ENCODE measurements at places on chromosomes 1 and 21. TPM values are rescaled to one million over a fixed set of nuclear protein-coding genes. Genes with fewer than 3 reads are reported as not detected.

DNA sequence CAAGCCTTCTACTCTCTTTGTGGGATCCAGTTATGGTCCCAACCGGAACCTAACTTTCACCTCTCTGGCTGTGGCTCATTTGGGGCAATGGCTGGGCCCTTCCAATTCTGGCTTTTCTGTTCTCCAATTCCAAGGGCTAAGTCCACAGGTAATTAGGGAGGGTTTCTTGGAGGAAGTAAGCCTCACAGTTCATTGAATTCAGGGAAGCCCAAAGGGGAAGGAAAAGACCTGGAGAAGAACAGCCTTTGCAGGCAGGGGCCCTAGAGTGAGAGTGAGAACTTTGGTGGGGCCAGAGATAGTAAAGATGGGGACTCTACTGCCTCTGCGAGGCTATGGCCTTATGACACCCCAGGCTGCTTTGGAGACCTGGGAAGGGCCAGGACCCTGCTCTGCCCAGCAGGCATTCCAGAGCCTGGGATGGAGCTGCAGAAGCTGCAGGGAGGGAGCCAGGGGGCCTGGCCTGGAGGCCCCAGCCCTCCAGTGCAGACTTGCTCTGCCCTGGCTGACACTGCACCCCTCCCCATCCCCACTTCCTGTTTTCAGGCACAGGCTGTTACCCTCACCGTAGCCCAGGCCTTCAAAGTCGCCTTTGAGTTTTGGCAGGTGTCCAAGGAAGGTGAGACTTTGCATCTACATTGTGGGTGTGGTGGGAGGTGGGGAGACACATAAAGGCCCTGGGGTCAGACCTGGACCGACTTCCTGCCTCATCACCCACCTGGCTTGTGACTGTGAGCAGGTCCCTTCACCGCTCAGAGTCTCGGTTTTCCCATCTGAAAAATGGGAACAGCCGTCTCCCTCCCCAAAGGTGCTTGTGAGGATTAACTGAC is 18.9 kb downstream of the LDLRAP1 start:
- DNase-seq: no peak

- no peak for DNase-seq
Measured at GRCh38 chr1:209751627-209752231, 4.1 kb upstream of the TRAF3IP3 start.

- DNase-seq: no peak
Measured at GRCh38 chr1:235929216-235929615, 62.5 kb upstream of the LYST start.

The ACKR1 gene
- total RNA-seq: 8.5 TPM

The OLFM3 gene
- total RNA-seq: 0.10 TPM
